ENCODE measurements at places on chromosomes 6 and 20. TPM values are rescaled to one million over a fixed set of nuclear protein-coding genes. Genes with fewer than 3 reads are reported as not detected.

Gene MUCL3
- total RNA-seq: not detected

Gene FAM162B
- total RNA-seq: 14.9 TPM

DNA sequence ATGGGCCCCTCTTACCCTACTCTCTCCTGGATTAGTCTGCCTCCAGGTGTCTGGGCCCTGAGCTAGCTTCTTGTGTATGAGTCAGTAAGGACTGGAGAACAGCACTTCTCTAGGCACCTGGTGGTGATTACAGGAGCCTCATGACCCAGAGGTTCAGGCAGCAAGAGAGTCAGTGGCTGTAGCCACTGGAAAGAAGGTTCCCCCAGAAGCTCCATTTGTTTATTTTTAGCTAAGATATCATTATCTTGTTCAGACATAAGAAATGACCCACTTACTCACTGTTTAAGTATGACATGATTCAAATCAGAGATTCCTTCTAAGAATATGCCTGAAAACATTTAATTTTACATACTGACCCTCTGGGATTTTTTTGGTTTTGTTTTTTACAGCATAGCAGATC lies 23.6 kb upstream of the SLC4A11 start:
- DNase-seq: no peak

DNA sequence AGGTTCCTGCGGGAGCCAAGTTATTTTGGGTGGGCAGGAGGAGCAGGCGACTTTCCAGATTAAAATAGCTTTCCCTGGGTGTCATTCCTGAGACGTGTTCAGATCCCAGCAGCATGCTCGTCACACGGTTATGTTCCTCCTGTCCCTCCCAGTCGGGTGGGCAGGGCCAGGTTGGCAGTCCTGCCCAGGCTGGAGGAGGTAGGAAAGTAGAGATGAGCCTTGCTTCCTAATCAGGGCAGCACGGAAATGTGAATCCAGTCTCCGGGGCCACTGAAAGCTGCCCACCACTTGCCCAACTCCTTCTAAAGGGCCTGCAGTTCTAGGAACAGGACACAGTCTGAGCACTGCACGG lies 137.0 kb downstream of the MRPL14 start:
- no peak for DNase-seq

DNA sequence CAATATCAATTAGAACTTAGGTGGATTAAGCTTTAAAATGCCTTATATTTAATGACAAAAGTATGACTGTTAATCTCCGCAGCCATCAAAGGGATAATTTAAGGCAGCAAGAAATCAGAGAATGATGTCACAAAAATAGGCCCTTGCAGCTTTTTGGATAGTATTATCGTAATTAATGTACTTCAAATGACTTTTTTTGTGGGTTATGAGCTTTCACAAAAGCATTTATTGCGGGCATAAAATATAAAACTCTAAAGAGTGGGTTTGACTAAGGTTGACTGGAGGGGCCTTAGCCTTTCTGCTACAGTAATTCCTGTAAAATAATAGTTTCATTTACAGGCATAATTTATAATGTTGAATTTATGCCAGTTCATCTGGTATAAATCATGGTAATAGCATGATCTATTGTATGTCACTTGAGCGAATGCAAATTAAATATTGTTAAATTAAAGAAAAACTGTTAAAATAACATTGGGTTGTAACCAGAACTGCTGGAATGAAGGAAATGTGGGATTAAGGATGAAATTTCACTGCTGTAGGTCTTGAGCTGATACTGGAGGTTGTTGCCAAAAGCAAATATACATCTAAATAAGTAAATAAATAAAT lies 78.5 kb upstream of the ZFP64 start:
- DNase-seq: no peak

DNA sequence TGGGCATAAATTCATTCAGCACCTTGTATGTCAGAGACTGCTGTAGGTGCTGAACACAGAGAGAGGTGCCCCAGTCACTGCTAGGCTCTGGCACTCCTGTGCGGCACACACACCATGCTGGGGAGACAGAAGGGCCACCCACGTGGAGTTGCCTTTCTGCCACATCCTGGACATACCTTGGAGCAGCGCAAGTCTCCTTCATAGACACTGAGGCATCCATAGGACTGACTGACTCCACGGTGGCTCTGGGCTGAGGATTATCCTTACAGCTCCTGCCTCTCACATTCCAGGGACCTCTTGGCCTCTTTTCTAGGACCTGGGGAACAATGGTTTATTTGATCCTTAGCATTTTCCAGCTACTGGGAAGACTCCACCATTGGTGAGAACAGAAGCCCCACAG lies 26.0 kb upstream of the SLC22A23 start:
- no peak for DNase-seq

All from adrenal gland (tissue), 19 donors.